ENCODE measurements at places on chromosomes 7 and 10.

DNA sequence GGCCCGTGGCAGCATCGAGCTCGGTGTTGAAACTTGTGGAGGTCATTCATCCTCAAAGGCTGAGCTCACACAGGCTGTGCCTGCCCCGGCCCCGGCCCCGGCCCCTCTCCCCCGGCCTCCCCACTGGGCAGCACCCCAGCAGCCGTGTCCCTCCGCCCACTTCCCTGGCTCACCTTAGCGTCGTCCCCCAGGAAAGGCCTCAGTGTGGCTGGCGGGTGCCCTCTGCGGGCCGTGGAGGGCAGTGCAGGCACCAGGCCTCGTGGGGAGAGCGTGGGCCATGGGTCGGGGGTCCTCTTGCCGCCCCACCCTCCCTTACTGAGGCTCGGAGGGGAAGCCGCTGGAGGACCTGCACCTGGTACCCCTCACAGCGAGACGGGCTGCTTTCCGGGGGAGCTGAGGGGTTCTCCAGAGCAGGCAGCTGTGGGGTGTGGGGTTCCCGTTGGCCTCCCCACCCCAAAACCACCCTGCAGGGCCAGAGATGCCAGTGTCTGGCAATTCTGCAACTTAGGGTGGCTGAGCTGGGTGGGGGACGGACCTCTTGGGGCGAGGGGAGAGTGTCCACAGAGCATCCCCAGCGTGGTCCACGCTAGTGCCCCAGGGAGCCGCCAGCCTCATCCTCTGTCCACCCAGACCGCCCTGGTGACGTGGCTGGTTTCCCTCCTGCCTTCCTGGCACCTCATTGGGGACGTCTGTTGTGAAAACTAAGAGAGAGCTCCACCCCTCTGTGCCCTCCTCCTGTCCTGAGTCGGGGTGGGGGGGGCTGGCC is 44.2 kb upstream of the DPYSL4 start:
- DNase-seq, result peak; percentile 5

DNA sequence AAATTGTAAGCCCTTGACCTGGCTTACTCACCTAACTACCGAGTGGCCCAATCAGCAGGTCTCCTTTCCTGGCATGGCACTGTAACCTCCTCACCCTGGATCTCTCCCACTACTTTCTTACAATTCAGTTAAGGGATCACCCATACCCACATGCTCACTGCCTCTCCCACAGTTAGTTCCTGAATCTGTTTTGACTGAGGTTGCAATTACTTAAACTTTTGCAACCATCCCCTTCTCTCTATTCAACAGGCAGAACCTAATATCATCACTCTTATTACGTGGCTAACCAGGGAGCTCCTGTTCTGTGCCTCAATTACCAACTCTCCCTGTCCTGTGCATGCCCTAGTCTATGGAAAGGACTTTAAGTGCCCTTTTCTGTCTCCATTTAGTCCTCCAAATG is 84.2 kb upstream of the IKZF1 start:
- no peak for DNase-seq

GRCh38 chr7:131381069-131381838 is 53.6 kb downstream of the MKLN1 start:
- DNase-seq, result peak; percentile 70

- no peak for DNase-seq
Measured at GRCh38 chr7:52006674-52007073, 690.1 kb upstream of the COBL start.

DNA sequence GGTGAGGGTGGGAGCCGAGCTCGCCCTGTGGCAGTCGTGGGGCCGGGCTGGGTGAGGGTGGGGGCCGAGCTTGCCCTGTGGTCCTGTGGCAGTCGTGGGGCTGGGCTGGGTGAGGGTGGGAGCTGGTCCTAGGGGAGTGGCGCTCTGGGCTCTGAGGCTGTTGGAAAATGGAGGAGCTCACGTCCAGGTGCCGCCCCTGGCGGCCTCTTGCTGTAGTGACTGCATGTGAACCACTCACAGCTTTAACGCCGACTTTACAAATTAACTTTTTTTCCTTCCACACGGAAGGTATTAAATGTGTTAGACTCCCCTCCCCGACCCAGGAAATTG is 312.6 kb downstream of the WDR37 start:
- peak; percentile 31 for DNase-seq

DNA sequence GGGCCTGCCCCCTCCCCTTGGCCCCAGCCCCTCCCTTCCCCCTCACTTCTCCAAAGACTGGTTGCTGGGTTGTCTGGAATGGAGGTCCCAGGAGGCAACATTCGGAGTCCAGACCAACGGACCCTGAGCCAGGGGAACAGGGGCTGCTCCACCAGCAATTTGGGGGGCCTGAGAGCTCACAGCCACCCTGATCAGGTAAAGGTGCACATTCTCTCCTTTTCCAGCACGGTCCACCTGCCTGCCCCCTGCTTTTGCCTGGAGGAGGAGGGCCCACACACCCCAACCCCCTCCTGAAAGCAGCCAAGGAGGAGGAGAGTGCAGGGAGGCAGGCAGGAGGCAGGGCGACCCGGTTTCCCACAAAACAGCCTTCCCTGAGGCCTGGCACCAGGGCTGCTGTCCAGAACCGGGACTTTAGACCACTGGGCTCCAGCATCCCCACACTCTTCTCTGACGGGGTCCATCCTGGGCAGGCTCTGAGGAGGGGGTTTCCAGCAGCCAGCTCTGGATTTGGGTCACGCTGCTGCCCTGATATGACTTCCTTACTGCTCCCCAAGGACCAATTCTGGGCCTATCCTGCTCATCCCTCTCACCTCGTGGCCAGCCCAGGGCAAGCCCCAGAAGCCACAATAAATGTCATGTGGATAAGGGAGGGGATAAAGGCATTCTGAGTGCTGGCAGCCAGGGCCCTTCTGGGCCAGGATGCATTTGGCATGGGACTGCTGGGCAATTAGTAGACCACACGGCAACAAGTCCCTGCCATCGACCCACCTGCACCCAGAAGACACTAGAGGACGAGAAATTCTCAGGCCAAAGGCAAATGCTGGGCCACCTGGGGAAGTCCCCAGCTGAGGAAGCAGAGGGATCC is 1.1 kb upstream of the CAMK2B start:
- DNase-seq, result no peak

GRCh38 chr10:66586073-66586472 is 339.8 kb upstream of the LRRTM3 start:
- peak; percentile 35 for DNase-seq

GRCh38 chr10:69732147-69732825 is 69.4 kb upstream of the COL13A1 start:
- DNase-seq, result no peak

DNA sequence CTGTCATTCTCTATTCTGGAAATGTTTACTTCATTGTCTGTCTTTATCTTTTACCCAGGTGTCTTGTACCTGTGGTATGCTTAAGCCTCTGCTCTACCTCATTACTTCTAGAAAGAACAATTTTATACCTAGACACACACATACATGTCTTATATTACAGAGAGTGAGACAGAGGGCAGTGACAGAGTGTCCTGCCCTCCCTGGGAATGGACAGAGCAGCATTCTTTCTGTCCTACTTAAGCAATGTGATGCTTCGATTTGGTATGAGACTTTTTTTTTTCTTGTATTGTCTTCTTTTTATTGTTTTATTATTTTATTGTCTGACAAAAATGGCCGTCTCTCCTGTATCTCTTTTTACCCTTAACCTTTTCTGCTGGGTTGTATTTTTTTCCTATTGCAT is 286.1 kb downstream of the EXOC4 start:
- no peak for DNase-seq

GRCh38 chr7:91603707-91604106 is 276.8 kb downstream of the MTERF1 start:
- no peak for DNase-seq

DNA sequence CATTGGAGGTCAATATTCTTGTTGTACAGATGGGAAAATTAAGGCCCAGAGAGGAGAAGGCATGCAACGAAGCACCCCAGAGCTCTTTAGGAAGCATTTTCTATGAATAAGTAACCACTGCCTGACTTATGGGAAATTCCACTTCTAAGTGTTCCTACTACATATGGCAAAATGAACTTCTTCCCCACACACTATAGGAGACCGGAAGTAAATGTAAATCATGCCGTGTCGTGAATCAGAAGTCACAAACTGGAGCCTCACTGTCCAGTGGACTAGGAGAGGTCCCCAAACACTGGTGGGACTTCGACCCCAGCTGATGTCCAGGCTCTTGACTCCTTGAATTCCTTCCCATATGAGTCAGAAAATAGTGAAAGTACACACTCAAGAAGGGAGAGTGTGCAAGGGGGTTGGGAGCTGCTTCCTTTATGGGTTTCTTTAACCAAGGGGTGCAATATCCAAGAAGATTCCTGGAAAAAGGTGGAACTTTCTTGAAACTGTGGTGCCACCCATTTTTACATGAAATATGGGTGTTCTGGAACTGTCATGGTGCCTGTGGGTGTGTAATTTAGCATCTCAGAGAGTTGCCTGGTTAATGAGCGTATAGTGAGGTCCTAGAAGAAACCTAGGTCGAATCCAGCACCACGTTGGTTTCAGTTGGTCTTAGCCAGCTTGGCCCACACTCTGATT is 6.7 kb downstream of the RASSF4 start:
- DNase-seq, result peak; percentile 15

GRCh38 chr7:123211545-123211944 is 11.8 kb upstream of the SLC13A1 start:
- DNase-seq, result no peak

- no peak for DNase-seq
Measured at GRCh38 chr7:22859641-22860290, 37.1 kb upstream of the TOMM7 start.

- DNase-seq, result peak; percentile 65
Measured at GRCh38 chr7:56092789-56093531, at the start of gene PHKG1. Gene PHKG1, minus strand, starts transcription at chr7:56092952. Its CDS starts 4,011 bp downstream, at chr7:56088941.

DNA sequence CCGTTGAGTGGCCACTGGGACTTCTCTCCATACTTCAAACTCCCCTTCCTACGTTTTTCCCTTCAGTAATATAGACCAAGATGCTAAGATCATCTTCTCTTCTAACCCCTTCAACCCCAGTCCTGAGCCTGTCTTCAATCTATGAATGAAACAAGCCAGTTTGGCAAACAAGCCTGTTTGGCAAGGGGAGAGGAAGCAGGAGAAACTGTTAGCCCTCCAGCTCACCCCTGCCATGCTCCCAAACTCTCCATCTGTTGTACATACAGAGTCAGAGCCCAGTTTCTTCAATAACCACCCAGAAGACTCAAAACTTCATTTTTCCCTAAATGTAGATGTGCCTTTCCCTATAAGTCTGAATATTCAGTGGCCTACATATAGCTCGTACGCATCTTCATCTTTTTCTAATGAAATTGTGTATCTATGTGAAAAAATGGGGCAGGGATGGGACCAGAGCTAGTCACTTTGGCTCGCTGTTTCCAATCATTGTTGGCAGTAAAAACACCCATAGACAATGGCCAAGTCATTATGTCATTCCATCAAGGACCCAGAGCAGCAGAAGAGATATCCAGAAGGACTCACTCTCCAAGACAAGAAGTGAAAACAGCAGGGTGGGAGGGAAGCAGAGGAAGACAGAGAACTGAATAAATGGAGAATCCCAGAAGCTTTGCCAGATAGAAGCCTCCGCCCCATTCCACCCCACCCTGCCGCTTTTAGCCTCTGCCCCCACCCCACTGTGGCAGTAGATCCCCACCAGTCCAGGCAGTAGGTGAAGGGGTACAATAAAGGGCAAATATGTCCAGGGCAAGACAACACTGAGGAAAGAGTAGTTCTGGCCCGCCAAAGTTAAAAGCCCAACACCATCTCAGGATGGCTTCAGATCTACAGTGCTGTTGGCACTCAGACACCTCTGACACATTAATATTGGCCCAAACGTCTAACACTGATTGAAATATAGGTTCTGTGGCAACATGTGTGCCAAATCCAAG is 87.3 kb downstream of the DOCK4 start:
- DNase-seq, result no peak

GRCh38 chr10:27947540-27947939 is 51.3 kb downstream of the ODAD2 start:
- no peak for DNase-seq

DNA sequence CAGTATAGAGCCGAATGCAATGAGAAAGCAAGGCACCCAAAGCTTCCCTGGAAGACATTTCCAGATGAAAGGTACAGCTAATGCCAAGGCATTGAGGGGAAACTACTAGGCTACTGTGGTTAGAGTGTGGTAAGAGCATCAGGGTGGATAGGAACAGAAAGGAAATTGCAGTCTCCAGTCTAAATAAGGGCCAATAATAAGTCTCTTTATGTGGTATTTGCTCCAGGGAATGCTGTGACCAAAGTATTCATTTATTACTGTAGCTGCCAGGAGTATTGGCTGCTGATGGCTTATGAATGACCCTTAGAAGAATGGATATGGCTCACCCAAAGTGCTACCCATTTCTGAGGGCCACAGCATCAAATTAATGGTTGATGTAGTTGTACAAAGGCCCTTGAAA is 30.1 kb upstream of the POT1 start:
- DNase-seq, result no peak

- DNase-seq, result no peak
Measured at GRCh38 chr7:155382802-155383171, 75.1 kb upstream of the EN2 start.

GRCh38 chr7:41889040-41889439 is 186.2 kb upstream of the INHBA start:
- no peak for DNase-seq

DNA sequence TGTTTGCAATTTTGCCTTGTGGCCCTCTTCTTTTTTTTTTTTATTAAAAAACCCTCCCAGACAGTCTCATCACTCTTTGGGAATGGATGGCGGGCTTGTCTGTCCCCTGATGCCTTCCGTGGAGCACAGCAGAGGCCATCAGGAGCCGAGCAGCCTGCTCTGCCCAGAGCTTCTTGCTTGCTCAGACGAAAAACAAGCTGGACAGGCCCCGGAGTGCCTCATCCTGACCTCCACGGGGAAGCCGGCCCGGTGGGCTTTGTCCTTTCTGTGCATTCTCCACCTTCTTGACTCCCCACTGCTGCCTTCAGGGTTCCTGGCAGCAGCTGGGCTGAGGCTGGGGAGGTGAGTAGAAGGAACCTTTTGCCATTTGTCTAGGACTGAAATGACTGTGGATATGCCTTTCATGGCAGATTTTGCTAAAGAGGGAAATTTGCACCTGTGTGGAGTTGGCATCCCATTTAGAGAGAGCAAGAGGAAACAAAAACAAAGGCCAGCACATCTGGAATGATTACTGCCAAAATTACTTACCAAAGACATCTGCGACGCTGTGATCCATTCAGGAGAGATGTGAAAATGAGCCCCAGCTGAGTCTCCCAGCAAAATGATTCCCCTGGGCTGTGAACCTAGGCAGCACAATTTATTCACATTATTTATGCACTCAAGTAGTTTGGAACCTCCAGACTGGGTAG is 108.3 kb downstream of the AOAH start:
- no peak for DNase-seq

- DNase-seq, result peak; percentile 54
Measured at GRCh38 chr7:148242294-148242821, 348.2 kb upstream of the C7orf33 start.

Data from fibroblast of skin of right biceps (primary cell).